ENCODE measurements at places on chromosomes 2 and 18.

GRCh38 chr2:190717306-190717705, 68.4 kb downstream of the NAB1 start:
- DNase-seq, result no peak

DNA sequence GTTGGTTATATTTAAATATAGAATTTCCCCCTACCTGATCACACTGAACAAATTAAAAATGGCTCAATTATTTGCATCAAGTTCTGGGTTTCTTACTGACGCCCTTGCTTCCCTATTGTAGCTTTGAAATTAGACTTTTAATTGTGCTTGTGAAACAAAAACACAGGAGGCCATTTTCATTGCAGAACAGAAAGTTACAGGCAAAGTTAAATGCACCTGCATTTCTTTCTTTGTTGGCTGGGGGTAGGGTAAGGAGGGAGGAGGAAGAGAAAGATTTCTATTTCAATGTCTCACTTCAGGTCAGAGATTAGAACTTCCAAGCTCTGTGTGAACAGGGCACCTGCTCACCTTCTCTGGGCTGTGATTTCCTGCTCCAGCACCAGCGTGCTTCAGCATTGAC, 199.6 kb downstream of the BCL11A start:
- no peak for DNase-seq

- DNase-seq, result no peak
These were observed 455.0 kb upstream of the KLHL29 start for GRCh38 chr2:22929998-22930397.

GRCh38 chr2:26299471-26300101, 46.4 kb upstream of the SELENOI start:
- peak; percentile 50 for DNase-seq

GRCh38 chr2:179336782-179337534, 72.3 kb upstream of the SESTD1 start:
- DNase-seq, result no peak

DNA sequence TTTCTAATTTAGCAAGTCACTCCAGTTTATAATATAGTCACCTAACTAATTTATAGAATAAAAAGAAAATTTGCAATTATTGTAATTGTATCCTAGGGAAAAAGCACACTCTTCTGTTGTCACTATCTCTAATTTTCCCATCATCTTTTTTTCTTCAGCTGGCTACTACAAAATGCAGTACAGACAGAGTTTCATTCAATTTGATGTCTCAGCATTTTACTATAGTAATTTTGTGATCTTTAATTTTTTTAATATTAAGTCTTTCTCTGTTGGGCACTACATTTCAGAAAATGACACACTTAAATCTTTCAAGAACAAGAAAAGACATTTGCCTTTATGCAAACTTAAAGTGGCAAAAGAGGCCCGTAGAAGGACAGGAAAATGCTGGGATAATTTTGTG, 118.0 kb downstream of the LRRTM4 start:
- no peak for DNase-seq

DNA sequence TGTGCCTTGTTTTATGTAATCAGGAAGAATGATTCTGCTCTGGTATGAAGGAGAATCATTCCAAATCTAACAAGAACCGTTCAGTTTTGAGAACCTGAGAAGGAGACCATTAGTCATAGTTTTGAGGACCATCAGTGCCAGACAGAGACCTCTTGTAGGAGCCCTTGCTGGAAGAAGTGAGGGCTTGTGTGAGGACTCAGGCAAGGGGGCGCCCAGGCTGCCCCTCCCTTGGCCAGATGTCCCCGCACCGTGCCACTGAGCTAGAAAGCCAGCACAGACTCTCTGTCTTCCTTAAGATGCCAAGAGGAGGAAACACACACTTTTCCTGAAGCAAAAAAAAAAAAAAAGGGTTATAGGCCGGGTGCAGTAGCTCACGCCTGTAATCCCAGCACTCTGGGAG, 55.7 kb upstream of the SLC39A10 start:
- no peak for DNase-seq

DNA sequence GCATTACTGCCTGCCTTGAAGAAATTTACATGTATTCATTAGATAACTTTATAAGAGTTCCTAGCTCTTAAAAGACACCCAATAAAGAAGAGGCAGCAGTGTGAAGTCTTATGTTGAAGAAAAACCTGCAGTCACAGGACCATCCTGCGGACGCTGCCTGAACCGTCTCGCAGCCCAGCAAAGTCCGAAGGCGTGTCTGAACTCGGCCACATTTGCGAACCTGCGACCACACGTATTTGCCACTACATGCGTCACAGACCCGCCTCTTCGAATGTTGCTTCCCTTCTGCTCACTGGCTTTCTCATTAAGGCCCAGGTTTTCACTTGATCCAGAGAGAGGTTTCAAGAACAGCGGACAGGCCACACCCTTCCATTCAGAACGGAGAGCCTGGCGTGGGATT, 41.2 kb downstream of the CNGA3 start:
- DNase-seq, result no peak

DNA sequence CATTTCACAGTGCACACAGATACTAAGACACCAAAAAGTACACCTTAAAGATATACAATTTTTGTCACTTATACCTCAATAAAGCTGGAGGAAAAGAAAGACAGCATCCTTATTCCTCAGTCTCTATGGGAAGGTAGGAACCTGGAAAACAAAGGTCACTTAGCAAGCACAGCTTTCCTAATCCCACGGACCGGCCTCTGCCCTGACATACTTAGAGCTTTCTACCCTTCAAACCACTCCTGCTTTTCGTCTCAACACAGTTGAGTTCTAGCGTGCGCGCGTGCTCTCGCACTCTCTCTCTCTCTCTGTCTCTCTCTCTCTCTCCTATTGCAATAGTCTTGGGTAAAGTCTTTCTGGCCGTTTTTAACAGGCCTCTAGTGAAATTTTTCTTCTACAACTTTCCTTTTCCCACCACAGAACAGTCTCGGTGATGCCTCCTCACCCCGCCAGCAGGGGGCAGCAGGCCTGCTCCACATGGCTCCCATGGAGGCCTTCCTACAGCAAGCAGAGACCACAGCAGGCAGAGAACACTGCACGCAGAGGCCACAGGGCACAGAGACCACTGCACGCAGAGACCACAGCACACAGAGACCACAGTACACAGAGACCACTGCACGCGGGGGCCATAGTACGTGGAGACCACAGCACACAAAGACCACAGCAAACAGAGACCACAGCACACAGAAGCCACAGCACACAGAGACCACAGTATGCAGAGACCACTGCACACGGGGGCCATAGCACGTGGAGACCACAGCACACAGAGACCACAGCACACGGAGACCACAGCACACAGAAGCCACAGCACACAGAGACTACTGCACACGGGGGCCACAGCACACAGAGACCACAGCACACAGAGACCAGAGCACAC, 106.9 kb downstream of the FBXO15 start:
- DNase-seq, result no peak

GRCh38 chr2:160372010-160372356, 121.6 kb downstream of the RBMS1 start:
- DNase-seq, result no peak

DNA sequence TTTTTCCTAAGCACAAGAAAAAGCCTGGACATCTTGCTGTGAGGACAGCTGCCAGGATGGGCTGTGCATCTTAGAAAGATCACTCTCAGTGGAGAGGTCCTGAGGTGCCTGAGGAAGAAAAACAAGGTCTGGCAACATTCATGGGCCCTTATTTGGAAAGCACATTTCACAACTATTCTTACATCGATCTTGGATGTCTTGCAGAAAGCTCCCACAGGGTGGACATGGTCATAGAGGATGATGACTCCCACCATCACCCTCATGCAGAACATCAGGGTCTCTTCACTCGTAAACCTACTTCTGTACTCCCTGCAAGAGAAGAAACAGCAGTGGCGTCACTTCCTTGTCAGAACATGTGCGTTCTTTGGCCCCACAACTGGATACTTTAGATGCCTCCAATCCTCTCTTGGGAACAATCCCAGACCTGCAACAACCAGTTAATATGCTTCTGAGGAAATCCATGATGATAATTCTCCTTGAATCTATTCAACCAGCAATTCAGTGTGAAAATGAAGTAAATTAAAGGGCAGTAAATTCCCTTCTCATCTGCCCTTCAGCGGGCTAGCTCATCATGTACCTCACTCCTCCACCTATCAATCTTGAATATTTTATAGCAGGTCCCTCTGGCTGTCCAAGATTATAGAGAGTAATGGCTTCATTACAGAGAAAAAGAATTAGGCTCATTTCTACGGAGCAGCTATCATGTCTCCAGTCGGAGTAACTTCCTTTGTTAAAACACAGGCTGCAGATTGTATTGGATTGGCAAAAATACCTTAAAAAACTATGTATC, 106.2 kb downstream of the CYRIA start:
- no peak for DNase-seq

DNA sequence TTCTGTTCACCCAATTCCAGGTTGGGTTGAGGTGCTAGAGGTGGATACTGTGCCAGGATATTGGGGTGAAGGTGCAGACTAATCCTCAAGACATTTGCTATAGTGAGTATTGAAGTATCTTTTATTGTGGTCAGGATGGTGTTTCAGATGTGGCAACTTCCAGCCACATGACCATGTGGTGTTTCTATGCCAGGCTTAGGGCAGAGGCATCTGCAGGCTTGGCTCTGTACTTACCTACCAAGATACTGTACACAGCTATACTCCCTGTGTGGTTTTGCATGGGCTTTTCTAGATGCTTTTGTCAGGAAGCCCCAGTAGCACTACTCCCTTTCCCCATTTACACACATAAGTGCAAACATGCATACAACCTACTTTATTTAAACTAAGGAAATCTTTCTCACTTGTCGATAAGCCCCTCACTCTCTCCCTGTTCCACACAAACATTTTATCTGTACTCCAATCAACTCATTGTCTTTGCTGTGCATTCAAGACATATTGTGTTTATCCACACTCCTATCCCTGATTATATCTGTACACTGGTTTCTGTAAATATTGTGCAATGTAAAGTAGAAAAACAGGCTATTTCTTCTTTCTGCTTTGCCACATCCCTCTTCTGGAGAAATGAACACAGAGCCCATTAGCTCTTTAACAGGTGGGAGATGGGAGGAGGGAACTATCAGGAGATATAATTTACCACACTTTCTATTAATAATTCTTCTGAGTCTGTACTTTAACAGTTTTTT, 12.3 kb downstream of the ARL6IP6 start:
- no peak for DNase-seq

DNA sequence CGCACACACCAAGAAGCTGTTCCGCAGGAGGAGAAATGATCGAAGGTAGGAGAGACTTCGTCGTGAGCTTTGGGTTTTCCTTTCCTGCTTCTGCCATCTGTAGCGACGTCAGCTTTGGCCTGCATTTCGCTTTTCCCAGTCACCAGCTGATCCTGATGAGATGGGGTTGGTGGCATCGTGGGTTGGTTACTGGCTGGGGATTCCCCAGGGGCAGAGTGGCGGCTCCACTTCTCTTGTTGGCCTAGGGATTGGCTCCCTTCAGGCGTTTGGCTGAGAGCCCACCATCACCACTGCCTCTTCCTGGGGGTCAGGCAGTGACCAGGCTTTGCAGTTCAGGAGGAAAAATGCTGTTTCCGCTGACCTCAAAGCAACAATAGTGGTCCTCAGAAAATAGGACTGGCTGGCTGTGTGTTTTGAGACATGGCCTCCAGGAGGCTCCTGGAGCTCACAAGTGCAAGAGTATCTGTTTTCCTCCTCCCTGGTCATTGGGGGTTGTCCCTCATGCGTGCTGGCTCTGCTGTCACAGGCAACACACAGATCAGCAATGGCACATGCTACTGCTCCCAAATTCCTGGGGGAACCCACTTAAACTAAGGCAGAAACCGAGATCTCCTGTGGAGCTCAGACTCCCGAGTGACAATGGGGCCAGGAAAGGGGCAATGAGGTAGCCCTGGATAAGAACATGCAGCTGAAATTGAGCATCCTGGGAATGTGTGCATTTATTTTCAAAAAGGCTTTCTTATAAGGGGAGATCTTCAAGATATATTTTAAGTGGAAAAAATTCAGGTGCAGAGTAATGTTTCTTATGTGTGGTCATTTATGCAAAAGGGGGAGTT, 173.0 kb downstream of the CTIF start:
- peak; percentile 87 for DNase-seq

- DNase-seq, result no peak
These were observed 57.2 kb downstream of the CDC42EP3 start for GRCh38 chr2:37614061-37614738.

GRCh38 chr2:212938144-212938793, 213.1 kb downstream of the IKZF2 start:
- no peak for DNase-seq

DNA sequence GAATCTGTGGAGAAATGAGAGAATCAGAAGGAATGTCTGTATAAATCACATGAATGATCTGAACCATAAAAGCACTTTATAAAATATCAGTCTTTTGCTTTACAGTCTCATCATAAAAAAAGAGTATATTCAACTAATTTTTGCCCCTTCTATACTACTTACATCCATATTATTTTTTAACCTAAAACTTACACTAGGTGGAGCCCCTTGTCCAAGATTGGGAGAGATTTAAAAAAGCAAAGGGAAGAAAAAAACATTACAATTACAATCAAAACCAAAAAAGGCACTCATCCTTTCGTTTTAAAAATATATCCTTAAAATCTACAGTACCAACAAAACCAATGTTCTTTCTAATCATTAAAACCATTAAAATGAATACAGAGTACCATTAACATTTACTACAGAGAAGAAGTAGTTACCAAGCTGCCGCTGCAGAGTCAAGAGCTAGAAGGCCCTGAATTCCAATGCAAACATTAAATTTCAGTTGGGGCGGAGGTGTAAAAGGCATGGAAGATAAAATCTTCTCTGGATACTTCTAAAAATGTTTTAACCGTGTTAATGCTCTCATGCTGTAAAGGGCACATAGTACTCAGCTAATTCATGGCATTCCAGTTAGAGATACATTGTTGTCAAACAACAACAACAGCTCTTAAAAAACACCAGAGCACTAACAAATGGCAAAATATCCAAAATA, 56.7 kb upstream of the EPB41L3 start:
- peak; percentile 74 for DNase-seq

GRCh38 chr18:79186649-79187048, 117.5 kb downstream of the ATP9B start:
- DNase-seq, result no peak

- DNase-seq, result no peak
These were observed at the start of gene QPCT for GRCh38 chr2:37344453-37345361. Gene QPCT (plus strand): TSS chr2:37344630. CDS start chr2:37344732, 102 bp downstream.

DNA sequence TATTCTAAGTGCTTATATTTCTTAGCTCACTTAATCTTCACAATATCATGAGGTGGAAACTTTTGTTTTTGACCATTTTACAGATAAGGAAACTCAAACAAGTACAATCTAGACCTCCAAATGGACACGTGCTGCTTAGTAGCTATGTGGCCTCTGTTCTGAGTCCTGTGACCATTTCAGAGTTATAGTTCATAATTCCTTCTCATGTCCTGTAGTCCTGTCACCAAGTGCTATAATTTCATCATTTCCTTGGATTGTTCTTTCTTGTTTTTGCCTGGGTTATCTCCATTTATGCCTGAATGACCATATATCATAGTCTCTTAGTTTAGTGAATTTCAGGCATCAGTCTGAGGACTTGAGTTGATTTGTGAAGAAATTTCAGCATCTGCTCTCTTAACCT, 91.7 kb downstream of the NUP35 start:
- no peak for DNase-seq

DNA sequence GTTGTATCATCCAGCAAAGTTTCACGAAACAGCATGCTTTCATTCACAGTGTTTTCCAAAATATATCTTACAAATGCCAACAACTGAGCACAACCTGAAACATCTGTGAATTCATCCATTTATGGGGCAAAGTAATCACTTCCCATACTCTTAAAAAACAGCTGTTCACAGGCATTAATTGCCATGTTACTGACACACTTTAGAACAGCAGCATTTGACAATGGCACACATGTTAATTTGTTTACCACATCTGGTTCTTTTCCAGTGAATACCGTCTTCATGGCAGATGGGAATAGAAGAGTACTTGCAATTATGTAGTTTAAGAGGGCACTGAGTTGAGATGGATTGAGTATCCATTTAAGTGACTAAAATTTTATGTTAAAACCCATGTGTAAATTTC, 347.4 kb upstream of the LRP1B start:
- DNase-seq, result no peak
